ENCODE measurements at places on chromosomes 11 and 22. TPM values are rescaled to one million over a fixed set of nuclear protein-coding genes. Genes with fewer than 3 reads are reported as not detected.

DNA sequence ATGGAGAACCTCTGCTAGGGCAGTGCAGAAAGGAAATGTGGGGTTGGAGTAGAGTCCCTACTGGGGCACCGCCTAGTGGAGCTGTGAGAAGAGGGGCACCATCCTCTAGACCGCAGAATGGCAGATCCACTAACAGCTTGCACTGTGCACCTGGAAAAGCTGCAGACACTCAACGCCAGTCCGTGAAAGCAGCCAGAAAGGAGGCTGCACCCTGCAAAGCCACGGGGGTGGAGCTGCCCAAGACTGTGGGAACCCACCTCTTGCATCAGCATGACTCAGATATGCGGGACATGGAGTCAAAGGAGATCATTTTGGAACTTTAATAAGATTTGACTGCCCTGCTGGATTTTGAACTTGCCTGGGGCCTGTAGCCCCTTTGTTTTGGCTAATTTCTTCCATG is 8.7 kb downstream of the TSKU start:
- H3K36me3 ChIP-seq = peaks cover 44% of the 10 kb centered on the region
- peak; percentile 17 for DNase-seq
- H3K27me3 ChIP-seq = no peaks in the 10 kb centered on the region
- H3K4me3 ChIP-seq = no peak overlapping the region
- H3K4me1 ChIP-seq = peaks cover 3% of the 10 kb centered on the region

- H3K4me3 ChIP-seq = no peak overlapping the region
- peaks cover 3% of the 10 kb centered on the region for H3K4me1 ChIP-seq
- H3K36me3 ChIP-seq = no peaks in the 10 kb centered on the region
- H3K27me3 ChIP-seq = no peaks in the 10 kb centered on the region
Measured at GRCh38 chr11:130740819-130741218, 175.5 kb downstream of the SNX19 start.

Gene KDM4E
- not detected for total RNA-seq

DNA sequence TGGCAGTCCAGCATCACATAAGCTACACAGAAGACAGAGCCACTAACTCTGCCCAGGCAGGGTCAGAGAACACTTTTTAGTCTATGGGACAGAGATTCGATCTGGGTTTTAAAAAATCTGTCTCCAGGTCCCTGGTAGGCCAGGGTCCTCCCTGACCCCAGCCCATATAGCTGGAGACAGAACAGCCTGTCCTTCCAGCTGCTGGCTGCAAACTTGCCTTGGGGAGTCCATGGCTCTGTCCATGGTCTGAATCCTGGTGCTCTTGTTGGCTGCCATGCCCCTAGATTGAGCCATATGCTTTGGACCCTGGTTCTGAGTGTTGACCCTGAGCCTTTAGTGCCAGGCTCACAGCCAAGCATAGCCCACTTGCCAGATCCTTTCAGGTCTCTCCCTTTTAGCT is 13.3 kb upstream of the LIPT2 start:
- H3K36me3 ChIP-seq = peaks cover 10% of the 10 kb centered on the region
- no peaks in the 10 kb centered on the region for H3K27me3 ChIP-seq
- DNase-seq = no peak
- H3K4me3 ChIP-seq = no peak overlapping the region

Gene MYO7A
- 2.2 TPM for total RNA-seq

GRCh38 chr11:125494561-125494960 is 1.5 kb downstream of the FEZ1 start:
- H3K4me3 ChIP-seq = peak overlapping the region; percentile 97
- no peak for DNase-seq
- H3K36me3 ChIP-seq = peaks cover 9% of the 10 kb centered on the region
- peaks cover 5% of the 10 kb centered on the region for H3K4me1 ChIP-seq

GRCh38 chr22:49638788-49639187 is 188.9 kb downstream of the BRD1 start:
- no peak for DNase-seq
- H3K27me3 ChIP-seq = no peaks in the 10 kb centered on the region
- no peaks in the 10 kb centered on the region for H3K36me3 ChIP-seq
- H3K4me1 ChIP-seq = no peaks in the 10 kb centered on the region
- no peak overlapping the region for H3K4me3 ChIP-seq

GRCh38 chr22:41181349-41182241 is 23.5 kb upstream of the L3MBTL2 start:
- H3K27me3 ChIP-seq = no peaks in the 10 kb centered on the region
- H3K4me1 ChIP-seq = peaks cover 3% of the 10 kb centered on the region
- H3K36me3 ChIP-seq = peaks cover 40% of the 10 kb centered on the region

- peak; percentile 76 for DNase-seq
- H3K36me3 ChIP-seq = peaks cover 1% of the 10 kb centered on the region
- peak overlapping the region; percentile 41 for H3K4me3 ChIP-seq
- no peaks in the 10 kb centered on the region for H3K27me3 ChIP-seq
Measured at GRCh38 chr11:65329944-65330403, 3.7 kb upstream of the DPF2 start.

Gene IL17RA
- total RNA-seq = 8.7 TPM
